ENCODE measurements at places on chromosomes 12 and 14.

- DNase-seq = no peak
Measured at GRCh38 chr12:51809193-51809592, 39.3 kb downstream of the FIGNL2 start.

- peak; percentile 23 for DNase-seq
Measured at GRCh38 chr12:109387425-109388166, 39.9 kb downstream of the MYO1H start.

- DNase-seq = no peak
Measured at GRCh38 chr12:92908108-92908507, 21.0 kb downstream of the EEA1 start.

DNA sequence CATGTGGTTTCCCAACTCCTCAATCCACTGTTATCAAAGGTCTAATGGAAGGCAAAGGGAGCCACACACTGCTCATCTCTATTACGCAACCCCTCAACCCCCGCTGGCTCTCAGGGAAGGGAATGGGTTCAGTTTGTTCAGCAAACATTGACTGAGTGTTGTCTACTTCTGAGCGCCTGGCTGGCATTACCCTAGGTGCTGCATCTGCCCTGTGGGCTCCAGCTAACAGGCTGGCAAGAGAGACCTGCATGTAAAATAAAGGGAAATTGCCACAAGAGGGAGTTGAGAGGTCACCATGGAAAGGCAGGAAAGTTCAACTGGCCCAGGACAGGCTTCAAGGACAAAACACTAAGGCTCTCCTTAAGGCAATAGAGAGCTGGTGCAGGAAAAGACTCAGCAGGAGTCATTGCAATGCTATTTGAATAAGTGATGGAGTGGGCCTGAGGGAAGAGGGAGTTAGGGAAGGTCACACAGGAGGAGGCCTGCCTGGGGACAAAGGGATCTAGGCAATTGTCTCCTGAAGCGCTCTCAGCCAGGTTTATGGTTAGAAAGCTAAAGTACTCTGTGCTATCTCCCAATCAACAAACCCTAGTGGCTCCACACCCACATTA lies 5.5 kb upstream of the ZNF740 start:
- DNase-seq = no peak

GRCh38 chr12:2094597-2094996 lies 41.8 kb downstream of the CACNA1C start:
- no peak for DNase-seq

DNA sequence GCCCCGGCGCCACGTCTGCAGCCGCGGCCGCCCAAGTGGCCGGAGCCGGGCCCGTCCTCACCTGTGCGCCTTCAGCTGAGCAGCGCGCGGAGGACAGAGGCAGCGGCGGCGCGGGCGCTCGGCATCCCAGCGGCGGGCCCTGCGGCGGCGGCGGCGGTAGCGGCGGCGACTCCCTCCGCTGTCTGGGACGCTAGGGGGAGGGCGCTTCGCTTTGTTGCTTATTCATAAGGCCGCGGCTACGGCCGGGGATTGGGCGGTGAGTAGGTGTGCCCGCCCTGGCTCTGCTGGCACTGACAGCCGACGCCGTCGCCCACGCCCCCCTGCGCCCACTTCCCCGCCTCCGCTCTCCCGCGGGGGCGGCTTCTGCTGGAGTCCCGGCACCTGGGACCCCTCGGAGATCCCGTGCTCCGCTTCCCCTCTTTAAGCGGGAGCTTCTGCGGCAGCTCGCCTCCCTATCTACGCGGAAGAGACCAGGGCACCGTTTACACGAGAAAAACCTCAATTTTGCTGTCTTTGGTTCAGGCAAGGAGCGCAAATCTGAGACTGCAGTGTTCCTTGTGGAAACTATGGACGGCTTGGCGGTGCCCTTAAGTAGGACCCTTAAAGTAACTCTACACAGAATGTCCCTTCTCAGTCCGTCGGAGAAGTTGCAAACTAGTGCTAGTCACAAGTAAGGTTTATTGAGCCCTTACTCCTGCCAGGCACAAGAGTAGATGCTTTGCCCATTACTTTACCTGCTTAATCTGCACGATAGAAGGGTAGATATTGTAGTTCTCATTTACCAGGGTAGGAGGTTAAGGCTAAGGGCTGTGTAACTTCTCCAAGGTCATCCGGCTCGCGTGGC lies at the start of gene ARMH4:
ARMH4 (minus strand) TSS at position 200 of the 844 bp plus-strand sequence. CDS start 12,855 bp downstream, outside the sequence.
- DNase-seq = peak; percentile 93

- no peak for DNase-seq
Measured at GRCh38 chr14:102544747-102545460, 35.3 kb upstream of the ANKRD9 start.

- peak; percentile 32 for DNase-seq
Measured at GRCh38 chr14:63438065-63438757, 105.0 kb downstream of the PPP2R5E start.

DNA sequence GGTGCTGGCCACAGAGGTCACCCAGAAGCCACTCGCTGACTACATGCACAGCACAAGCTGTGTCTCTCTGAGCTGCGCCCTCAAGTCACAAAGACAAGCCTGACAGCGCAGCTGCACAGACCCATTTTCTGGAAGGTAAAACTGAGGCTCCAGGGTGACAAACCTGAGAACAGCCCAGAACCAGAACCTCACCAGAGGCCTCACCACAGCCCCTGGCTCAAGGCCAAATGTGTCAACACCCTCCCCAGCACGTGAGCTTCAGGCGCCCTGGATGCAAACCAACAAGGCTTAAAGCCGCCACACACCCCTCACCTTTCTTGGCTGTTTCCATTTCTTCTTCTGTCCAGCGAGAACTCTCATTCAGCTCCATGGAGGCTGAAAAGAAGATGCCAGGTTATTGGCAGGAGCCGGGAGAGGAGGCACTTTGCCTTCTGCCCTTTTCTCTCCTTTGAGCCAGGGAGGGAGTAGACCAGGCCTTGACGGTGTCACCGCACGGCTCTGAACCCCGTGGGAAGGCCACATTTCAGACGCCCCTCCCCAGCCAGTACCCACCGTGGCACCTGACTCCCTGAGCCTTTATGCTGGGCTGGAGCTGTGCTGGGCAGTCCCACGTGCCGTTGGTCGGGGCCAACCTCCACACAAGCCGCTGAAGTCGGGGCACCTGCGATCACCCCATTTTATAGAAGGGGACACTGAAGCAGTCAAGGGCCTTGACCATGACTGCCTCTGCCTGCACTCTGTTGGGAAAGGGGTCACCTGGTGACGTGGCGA lies 103.1 kb downstream of the RFLNA start:
- DNase-seq = no peak

DNA sequence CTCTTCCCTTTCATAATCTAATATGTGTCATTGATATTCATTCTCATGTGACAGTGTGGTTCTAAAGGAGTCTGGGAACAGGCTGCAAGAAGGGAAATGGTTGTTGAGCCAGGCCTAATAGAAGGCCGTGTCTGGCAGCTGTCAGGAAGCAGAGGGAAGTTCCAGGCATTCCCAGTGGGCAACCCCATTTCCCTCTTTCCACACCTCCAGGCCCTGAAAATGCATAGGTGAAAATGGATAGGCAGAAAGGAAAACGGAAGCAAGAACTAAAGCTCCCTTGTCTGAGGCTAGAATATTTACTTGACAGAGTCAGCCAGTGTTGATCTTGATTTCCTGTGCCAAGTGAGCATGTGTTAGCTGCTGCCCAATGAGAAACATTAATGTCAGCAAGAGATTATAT lies 97.7 kb downstream of the PPM1A start:
- no peak for DNase-seq

GRCh38 chr14:39430762-39431415 lies 1.3 kb downstream of the FBXO33 start:
- no peak for DNase-seq

- DNase-seq = no peak
Measured at GRCh38 chr12:41683513-41684240, 461.0 kb downstream of the GXYLT1 start.

GRCh38 chr14:90379106-90379505 lies 17.7 kb upstream of the CALM1 start:
- DNase-seq = no peak

- DNase-seq = no peak
Measured at GRCh38 chr14:89237921-89238529, 179.0 kb downstream of the FOXN3 start.

DNA sequence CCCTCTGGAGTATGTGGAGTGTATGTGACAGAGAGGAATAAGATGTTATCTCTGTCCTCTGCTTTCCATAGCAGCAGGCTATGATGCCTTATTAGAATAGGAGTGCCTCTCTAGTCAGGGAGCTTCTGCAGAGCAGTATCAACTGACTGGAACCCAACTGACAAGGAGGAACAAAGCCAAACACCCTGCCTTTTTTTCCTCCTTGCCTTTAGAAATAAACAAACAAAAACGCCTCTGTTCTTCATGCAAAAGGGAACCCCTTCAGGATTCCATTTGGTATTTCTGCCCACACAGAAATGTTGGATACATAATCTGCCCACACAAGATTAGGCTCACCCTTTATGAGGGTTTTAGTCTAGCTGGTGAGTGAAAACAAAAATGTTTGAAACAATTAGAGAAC lies 50.3 kb downstream of the VRK1 start:
- peak; percentile 4 for DNase-seq

- no peak for DNase-seq
Measured at GRCh38 chr14:104389326-104390220, 190.0 kb upstream of the C14orf180 start.

Data from Ammon's horn (tissue), 1 donor.